ENCODE measurements at places on chromosomes 1 and 21. TPM values are rescaled to one million over a fixed set of nuclear protein-coding genes. Genes with fewer than 3 reads are reported as not detected.
A peak's percentile ranks its signal among the peaks of the same experiment; 100 is the strongest.

The CYP4A11 gene
- not detected for total RNA-seq

The SHE gene
- not detected for total RNA-seq

The TGFB2 gene
- 12.7 TPM for total RNA-seq

The CHI3L2 gene
- total RNA-seq = 2.4 TPM

DNA sequence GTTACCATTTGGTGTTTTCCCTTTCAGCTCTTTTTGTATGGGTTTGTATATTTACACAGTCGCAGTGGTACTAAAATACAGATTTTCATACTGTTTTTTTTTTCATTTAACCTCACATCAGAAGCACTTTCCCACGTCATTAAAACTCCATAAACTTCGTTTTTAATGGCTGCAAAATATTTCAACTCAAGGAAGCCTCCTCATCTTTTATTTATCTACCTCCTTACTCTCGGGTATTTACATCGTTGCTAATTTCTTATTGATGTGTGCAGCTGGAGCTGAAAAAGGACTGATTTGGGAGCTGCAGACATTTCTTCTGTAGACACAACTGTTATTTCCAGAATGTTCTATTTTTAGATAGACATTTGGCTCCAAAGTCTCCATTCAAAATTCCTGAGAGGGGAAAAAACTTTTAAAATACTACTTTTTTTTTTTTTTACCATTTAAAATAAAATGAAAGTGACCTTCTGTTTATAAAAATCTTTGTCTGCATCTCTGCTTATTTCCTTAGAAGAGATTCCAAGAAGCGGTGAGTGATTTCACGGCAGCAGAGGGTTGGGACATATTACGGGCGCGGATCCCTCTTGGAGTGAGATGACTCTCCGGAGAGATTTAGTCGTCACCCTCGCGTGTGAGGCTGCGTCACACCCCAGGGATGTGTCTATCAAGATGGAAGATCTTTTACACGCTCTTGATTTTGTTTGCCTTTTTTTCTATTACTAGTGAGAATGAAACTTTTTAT is 10.1 kb downstream of the RUNX3 start:
- DNase-seq = no peak

DNA sequence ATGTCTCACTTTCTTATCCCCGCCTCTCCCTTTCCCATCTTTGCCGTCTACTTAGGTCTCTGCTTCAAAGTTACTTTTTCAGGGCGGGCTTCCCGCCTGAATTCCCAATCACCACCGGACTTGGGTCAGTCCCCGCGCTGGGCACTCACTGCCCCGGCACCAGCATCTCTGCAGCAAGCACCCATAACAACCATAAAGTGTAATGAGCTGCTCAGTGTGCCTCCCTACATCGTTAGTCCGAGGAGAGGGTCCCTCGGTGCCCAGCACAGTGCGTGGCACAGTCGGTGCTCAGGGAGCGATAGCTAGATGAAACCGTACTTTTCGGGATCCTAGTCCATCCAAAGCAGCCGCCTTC is 633 bp upstream of the CTPS1 start:
- no peak for DNase-seq

DNA sequence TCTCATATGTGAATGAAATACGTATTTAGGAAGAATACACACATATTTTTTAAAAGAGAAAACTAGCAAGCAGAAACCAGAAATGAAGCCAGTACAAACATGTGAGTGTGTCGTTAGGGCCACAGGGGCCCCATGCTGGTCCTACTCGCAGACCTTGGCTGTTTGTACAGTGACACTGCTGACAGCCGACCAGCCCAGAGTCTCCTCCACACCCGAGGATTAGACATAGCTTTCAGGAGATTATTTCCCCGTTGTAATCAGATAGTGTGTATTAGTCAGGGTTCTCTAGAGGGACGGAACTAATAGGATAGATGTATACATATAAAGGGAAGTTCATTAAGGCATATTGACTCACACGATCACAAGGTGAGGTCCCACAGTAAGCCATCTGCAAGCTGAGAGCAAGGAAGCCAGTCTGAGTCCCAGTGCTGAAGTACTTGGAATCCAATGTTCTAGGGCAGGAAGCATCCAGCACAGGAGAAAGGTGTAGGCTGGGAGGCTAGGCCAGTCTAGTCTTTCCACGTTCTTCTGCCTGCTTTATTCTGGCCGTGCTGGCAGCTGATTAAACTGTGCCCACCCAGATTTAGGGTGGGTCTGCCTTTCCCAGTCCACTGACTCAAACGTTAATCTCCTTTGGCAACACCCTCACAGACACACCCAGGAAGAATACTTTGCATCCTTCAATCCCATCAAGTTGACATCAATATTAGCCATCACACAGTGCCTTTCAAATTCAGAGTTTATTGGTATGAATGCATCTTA is 51.2 kb downstream of the DIP2A start:
- peak; percentile 93 for DNase-seq

- no peak for DNase-seq
These were observed 246.3 kb downstream of the SEC16B start for GRCh38 chr1:177723533-177723932.

DNA sequence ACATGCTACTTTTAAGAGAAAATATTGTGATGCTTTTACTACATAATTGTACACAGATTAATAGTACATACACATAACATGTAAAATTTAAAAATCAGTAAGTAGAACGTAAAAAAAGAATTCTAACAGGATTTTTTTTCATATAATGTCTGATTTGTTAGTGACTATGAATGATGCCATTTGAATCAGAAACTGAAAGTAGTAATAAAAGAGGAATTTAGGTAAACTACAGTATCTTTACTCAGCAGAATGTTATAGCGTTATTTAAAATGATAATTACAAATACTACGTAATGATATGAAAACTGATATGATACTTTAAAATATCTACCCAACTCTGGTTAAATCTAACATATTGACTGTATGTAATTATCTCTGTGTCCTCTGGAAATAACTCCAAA is 116.1 kb downstream of the DENND1B start:
- DNase-seq = no peak

DNA sequence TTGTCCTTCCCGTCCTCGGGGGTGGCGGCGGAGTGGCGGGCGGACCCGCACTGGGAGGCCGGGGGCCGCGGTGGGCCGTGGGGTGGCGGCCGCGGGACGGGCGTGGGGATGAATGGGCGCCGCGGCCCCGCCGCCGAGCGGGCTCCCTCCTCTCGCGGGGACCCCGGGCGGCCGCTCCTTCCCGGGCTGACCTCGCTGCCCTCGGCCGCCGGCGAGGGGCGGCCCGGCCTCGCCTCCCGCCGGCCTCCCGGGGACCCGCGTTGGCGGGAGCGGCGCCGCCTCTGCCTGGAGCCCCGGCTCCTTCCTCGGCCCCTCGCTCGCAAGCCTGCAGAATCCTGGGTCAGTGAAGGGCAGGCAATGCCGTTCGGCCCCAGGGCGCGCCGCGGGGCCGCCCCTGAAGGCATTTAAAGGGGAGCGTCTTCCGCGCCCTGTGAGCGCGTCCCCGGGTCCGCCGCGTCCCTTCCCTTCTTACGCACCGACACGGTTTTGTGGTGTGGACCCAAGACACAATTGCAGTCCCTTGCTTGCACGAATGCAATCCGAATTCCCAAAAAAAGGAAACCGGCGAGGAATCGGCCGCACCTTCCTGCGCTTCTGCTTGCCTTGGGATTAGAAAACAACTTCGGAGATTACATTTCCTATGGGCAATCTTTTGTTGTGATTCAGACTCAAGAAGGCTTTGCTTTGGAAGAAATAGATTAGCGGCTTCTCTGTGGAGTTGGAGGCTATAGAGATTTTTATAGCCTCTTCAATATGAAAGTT is 776 bp downstream of the ITSN1 start:
- DNase-seq = peak; percentile 61

- DNase-seq = no peak
These were observed 78.4 kb upstream of the DNAJC6 start for GRCh38 chr1:65230731-65231481.

DNA sequence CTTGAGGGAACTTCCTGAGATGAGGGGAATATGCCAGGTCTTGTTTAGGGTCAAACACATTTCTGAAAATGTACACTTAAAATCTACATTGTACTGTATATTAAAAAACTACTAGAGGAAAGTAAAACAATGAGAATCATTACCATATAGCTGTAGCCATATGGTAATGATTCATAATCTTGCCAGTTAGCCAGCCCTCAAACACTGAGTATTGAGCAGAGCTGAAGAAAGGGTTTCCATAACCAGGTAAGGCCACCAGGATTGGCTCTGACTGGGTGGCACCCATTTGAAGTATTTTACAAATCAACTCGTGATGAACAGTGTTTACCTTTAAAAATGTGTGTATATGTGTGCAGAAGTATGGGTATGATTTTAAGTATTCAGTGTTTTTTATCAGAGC is 226.7 kb downstream of the SLC45A1 start:
- no peak for DNase-seq

DNA sequence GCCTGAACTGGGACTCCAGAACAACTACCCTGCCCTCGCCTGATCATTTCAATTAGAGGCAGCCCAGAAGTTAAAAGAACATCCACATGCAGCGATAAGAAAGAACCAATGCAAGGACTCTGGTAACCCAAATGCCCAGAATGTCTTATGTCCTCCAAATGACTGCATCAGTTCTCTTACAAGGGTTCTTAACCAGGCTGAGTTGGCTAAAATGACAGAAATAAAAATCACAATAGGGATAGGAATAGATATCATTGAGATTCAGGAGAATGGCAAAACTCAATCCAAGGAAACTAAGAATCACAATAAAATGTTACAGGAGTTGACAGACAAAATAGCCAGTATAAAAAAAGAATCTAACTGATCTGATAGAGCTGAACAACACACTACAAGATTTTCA is 80.1 kb upstream of the PTGFR start:
- DNase-seq = no peak
